Activated CD4-positive, alpha-beta memory T cell treated with anti-CD3 and anti-CD28 coated beads, Interleukin-2, amount 10 ng/mL, durations not matched to agents 7 days and 5 days (primary cell): ENCODE measurements at places on chromosomes 6 and 20. TPM values are rescaled to one million over a fixed set of nuclear protein-coding genes. Genes with fewer than 3 reads are reported as not detected.

GRCh38 chr20:59204165-59204894 is 40.7 kb downstream of the ZNF831 start:
- DNase-seq, result no peak

DNA sequence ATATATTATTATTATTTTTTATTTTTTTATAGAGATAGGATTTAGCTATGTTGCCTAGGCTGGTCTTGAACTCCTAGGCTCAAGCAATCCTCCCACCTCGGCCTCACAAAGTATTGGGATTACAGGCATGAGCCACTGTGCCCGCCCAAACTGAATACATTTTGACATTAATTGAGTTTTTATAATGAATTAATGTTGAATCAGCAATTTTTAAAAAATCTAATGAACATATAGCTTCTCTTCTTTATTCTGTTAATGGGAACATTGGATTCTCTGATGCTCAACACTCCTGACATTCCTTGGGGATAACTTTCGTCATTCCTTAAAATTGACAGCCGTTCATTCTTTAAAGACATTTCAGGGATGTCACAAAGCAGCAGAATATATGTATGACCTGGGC is 52.4 kb downstream of the ANKS1A start:
- DNase-seq, result no peak

DNA sequence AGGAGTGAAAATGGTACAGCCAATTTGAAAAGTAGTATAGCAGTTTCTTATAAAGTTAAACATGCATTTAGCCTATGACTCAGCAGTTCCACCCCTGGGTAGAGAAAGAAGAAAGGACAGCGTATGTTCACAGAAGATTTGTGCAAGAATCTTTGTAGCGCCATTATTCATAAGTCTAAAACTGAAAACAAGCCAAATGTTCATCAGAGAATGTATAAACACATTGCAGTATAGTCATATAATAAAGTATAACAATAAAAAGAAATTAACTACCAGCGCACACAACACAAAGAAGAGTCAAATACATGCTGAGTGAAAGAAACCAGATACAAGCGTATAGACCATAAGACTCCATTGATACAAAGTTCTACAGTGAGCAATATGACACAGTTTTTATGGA is 294.0 kb downstream of the SAMD5 start:
- no peak for DNase-seq

GRCh38 chr6:2765896-2766766 is 938 bp downstream of the WRNIP1 start:
- peak; percentile 44 for DNase-seq

GPR6 gene
- total RNA-seq, result not detected

DNA sequence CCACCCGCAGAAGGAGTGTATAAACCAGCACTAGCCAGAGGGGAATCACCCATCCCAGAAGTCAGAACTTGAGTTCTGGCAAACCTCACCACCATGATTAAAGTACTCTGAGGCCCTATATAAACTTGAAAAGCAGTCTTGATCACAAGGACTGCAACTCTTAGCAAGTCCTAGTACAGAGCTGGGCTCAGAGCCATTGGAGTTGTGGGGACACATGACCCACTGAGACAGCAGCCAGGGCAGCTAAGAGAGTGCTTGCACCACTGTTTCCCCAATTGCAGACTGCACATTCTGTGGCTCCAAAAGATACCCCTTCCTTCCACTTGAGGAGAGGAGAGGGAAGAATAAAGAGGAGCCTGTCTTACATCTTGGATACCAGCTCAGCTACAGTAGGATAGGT is 4.7 kb upstream of the MCM9 start:
- DNase-seq, result no peak

HSPA1L gene
- 2.8 TPM for total RNA-seq

GRCh38 chr6:110180228-110181008 is at the start of gene CDC40:
Gene CDC40, plus strand, starts transcription at chr6:110180427. Its CDS starts 18 bp downstream, at chr6:110180445.
- DNase-seq, result peak; percentile 69

PTCRA gene
- not detected for total RNA-seq

TMC2 gene
- not detected for total RNA-seq

- DNase-seq, result peak; percentile 49
Measured at GRCh38 chr6:148758492-148758891, 11.7 kb downstream of the UST start.

PGC gene
- not detected for total RNA-seq

GRCh38 chr20:31861385-31862156 is 8.8 kb downstream of the DUSP15 start:
- DNase-seq, result peak; percentile 63

WFDC2 gene
- not detected for total RNA-seq

GRCh38 chr6:8108759-8109539 is 6.6 kb upstream of the EEF1E1 start:
- no peak for DNase-seq

- no peak for DNase-seq
Measured at GRCh38 chr6:90227673-90228072, 69.0 kb downstream of the BACH2 start.

- no peak for DNase-seq
Measured at GRCh38 chr20:46797206-46797605, 87.8 kb downstream of the SLC2A10 start.

- DNase-seq, result no peak
Measured at GRCh38 chr20:6012179-6012578, 41.7 kb downstream of the LRRN4 start.

MYO6 gene
- total RNA-seq, result 4.6 TPM

DNAH8 gene
- 0.03 TPM for total RNA-seq

TRIM10 gene
- total RNA-seq, result not detected

DNA sequence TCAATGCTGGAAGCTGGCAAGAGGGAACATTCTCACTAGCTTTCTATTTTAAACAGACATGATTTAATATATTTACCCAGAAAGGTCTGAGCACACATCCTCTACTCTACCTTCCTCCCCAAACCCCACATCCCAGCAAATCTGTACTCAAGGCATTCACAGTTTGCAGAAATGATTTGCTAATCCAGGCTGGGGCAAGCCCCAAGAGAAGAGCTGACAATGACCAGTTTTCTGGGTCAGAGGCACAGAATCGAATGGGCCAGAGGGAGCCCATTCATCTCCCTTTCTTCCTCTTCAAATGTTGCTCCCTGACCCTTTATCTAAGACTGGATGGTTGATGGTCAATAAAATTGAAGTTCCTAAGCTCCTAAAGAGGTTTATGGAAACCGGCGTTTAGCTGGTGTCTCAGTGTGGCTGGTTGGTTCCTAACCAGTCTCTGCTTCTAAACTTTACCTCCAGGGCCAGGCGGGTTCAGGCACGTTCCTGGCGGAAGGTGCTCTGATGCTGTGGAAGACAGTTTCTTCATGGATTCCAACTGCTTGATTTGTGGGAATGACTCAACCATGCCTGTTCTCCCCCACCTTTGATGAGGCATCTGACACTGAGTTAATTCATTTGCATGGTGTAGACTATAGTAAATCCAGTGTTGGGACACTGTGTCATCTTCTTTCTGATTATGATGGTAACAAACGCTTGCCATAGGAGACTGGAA is 96.4 kb upstream of the IYD start:
- DNase-seq, result no peak

DNA sequence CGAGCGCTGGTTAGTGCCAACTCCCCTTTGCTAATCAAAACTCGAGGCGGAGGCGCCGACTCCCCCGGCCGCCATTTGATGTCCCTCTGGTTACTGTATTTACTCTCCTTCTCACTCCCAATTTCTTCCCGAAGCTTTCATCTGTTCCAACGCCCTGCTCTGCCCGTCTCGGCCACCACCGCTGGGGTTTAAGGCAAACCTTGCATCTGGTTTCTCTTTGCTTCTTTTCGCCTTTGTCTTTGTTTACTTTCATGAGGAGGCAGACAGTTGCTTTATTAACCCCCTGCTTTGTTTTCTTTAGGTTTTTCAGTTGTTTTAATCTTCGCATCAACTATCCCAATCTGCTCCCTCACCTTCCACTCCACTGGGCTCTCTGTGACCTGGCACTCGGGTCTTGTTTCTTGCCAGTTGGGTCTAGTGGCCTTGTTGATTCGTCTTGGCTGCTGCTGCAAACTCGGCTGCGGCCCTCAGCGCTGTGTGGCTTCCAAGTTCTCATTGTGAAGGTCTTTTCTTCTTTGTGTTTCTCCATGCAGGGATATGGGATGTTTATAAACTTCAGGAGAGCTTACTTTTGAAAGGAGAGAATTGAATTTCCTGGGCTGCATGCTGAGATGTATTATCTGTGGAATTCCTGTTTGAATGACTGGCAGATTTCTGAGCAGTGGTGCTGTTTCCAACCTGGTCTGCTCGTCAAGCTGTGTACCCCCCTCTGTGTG is 155.1 kb downstream of the CDC5L start:
- no peak for DNase-seq

OOEP gene
- total RNA-seq, result 0.68 TPM

TREM1 gene
- not detected for total RNA-seq
